ENCODE measurements at places on chromosomes 1 and 21.

GRCh38 chr1:45246760-45247159, 40.4 kb upstream of the ZSWIM5 start:
- no peak overlapping the region for H3K4me3 ChIP-seq
- no peaks in the 10 kb centered on the region for H3K36me3 ChIP-seq

DNA sequence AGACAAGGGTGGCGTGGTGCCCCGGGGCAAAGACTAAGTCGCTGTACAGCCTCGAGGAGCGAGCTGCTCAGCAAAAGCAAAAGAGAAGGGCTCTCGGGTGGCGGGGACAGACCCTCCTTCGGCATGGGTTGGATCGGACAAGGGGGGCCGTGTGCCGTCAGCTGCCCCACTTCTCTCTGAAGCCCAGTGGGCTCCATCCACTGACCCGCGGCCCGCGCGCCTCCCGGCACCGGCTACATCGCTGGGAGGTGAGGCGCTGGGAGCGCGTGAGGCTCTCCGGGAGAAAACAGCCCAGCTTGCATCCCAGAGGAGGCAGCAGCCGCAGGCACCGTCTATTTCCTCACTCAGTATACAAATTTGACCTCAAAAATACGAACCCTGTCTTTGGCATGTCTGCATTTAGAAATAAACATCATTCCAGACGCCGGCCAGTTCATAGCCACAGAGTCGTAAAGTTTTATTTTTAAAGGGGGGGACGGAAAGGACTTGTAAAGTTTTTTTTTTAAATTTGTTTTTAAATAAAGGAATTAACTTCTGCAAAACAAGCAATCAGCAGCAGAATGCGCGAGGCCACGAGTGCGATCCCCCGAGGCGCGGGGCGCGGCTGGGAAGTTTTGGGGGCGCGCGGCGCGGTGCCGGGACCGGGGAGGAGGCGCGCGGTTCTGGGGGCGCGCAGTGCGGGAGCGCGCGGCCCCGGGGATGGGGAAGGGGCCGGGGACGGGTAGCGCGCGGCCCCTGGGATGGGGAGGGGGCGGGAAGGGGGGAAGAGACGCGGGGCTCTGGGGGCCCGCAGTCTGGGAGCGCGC, 689 bp upstream of the GPR137B start:
- H3K36me3 ChIP-seq, result no peaks in the 10 kb centered on the region
- H3K4me3 ChIP-seq, result peak overlapping the region; percentile 70
- peaks cover 2% of the 10 kb centered on the region for H3K4me1 ChIP-seq
- H3K27me3 ChIP-seq, result peaks cover 16% of the 10 kb centered on the region
- H3K27ac ChIP-seq, result no peak overlapping the region

DNA sequence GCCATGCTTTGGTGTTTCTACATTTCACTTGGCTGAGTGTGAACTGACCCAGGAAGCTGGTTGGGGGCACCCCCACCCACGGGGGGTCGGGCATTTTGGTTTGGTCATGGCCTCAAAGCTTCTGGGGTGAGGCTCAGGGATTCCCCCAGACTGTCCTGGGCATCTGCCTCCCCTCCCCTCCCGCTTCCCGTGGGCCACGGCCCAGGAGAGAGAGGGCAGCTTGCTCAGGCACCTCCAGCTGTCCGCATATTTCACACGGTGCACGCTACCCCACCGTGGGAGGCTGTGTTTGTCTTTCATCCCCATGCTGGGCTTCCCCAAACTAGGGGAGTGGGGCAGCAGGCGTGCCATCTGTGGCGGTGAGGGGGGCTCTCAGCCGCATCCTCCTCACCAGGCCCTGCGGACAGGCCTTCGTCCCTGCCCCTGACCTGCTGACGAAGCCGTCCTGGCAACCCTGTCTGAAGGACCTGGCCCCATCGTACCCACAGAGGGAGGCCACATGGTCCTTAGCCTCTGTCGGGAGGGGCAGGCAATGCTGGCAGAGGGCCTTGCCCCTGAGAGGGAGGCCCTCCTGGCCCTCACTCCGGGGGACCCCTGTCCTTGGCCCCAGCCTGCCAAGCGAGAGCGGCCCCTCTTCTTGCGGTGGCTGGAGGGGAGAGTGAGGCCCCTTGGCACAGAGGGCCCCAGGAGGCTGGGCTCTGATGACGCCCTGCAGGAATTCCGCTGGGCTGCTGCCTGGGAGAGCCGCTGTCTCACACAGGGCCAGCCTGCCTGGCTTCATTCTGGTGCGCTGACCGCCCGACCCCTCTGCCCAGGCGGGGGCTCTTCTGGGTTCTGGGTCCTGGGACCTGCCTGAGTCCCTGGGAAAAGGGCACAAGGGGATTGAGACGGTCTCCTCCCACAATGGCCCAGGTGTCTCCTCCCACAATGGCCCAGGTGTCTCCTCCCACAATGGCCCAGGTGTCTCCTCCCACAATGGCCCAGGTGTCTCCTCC, 22.1 kb downstream of the TP73 start:
- peaks cover 30% of the 10 kb centered on the region for H3K4me1 ChIP-seq
- no peak for DNase-seq
- H3K4me3 ChIP-seq, result no peak overlapping the region
- peaks cover 50% of the 10 kb centered on the region for H3K27me3 ChIP-seq
- no peaks in the 10 kb centered on the region for H3K36me3 ChIP-seq
- H3K27ac ChIP-seq, result no peak overlapping the region

DNA sequence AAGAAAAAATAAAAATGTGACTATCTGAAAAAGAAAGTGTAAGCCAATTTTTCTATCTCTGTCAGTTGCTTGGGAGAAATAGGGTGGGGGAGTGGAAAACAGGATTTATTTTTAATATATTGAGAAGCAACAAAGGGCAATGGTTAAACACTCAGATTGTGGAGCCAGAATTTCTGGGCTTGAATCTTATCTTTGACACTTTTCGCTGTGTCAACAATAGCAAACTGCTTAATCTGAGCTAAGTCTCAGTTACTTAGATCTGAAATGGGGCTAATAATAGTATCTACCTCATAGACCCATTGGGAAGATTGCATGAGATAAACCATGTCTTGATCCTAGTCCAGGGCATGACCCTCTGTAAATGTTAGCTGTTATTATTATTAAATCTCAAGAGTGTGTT, 468.1 kb downstream of the ADGRL2 start:
- no peaks in the 10 kb centered on the region for H3K27me3 ChIP-seq
- no peak for DNase-seq
- H3K4me3 ChIP-seq, result no peak overlapping the region

All from T-cell (primary cell).